ENCODE measurements at places on chromosomes 1 and 21. TPM values are rescaled to one million over a fixed set of nuclear protein-coding genes. Genes with fewer than 3 reads are reported as not detected.

DNA sequence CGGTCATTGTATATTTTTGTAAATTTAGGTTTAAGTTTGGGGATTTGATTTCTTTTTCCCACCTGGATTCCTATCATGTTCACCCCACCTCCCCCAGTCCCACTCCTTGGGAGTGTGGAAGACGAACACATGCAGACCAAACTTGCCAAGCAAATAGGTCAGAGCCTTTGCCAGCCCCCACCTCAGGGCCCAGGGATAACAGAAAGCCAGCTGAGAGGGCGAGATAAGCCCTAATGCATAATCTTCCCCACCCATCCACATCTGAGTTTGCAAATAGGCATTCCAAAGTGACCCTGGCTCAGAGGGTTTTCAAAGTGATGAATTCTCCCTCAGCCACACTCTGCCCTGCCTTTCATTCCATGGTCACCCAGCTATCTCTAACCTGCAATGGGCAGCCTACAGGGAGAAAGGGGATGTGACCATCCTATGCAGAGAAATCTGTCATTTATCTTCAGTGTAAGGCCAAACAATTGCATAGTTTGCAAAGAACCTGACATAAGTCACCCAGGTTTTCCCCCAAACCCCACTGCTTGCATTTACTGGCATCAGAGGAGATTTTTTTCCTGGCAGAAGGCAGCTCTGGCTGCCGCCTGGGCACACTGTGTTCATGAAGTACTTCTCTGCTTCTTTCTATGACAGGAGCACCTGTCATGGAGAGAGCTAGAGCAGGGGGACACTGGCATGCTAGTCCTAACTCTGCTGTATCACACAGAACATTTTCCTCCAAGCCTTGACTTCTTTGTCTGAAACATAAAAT is 69.0 kb upstream of the NFIA start:
- H3K27ac ChIP-seq, result no peak overlapping the region
- peaks cover 17% of the 10 kb centered on the region for H3K4me1 ChIP-seq
- H3K4me3 ChIP-seq, result no peak overlapping the region

GRCh38 chr1:192941722-192942411 is 117.3 kb downstream of the UCHL5 start:
- no peaks in the 10 kb centered on the region for H3K36me3 ChIP-seq
- DNase-seq, result no peak
- H3K4me3 ChIP-seq, result no peak overlapping the region
- no peaks in the 10 kb centered on the region for H3K27me3 ChIP-seq

DNA sequence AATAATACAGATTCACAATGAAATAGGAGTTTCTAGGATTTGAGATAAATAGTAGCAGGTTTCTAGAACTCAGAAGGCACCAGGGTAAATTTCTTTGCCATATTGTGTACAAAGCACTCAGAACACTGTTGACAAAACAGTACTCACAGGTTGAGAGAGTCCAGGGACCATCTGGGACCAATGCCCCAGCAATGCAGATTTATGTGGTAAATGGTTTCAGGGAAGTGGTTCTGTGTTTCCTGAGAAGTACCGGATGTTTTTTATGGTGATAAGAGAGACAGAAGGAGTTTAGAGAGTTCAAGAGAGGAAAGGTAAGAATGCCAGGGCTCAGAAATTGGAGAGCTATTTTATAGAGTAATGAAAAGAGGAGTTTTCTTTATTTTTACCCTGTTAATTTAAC is 29.6 kb upstream of the DIPK1A start:
- DNase-seq, result peak; percentile 19
- no peak overlapping the region for H3K4me3 ChIP-seq
- H3K36me3 ChIP-seq, result no peaks in the 10 kb centered on the region
- no peaks in the 10 kb centered on the region for H3K4me1 ChIP-seq
- H3K27me3 ChIP-seq, result no peaks in the 10 kb centered on the region

- no peaks in the 10 kb centered on the region for H3K27me3 ChIP-seq
- no peaks in the 10 kb centered on the region for H3K36me3 ChIP-seq
- no peak for DNase-seq
- peaks cover 19% of the 10 kb centered on the region for H3K4me1 ChIP-seq
- H3K4me3 ChIP-seq, result no peak overlapping the region
Measured at GRCh38 chr1:53375440-53375839, 47.6 kb upstream of the LRP8 start.

- no peak overlapping the region for H3K4me3 ChIP-seq
- no peaks in the 10 kb centered on the region for H3K4me1 ChIP-seq
- peaks cover 5% of the 10 kb centered on the region for H3K36me3 ChIP-seq
- H3K27ac ChIP-seq, result no peak overlapping the region
- no peak for DNase-seq
Measured at GRCh38 chr1:198829944-198830343, 191.1 kb downstream of the PTPRC start.

DNA sequence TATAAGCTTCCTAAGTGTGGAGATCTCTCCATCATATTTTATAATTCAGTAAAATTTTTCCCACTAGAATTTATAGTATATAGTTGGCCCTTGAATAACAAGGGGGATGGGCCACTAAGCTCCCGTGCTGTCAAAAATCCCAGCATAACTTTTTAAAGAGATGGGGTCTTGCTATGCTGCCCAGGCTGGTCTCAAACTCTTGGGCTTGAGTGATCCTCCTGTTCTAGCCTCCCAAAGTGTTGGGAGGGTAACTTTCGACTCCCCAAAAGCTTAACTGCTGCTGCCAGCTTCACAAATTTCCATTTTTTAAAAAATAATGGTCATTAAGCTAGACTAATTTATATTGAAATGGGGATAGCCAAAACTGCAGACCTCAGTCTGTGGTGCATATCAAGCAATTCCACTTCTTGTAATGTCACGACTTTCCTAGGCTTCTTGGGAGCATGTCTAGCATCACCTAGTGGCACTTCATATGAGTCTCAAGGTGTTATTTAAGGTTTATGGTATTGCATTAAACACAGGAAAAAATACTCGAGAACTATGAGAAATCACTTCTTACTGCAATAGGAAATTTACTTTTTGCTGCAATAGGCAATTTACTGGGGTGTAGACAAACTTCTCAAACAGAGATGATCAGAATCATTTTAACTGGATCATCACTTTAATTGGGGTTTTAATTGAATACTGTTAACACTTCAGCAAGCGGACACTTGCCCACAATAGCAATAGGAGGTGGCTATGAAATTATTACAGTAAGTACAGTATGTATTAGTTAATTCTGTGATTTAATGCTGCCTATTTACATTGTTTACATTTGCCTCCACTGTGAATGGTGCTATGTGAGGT is 19.3 kb upstream of the ACTA1 start:
- DNase-seq, result no peak
- H3K27ac ChIP-seq, result no peak overlapping the region
- H3K4me1 ChIP-seq, result no peaks in the 10 kb centered on the region
- H3K4me3 ChIP-seq, result no peak overlapping the region
- H3K36me3 ChIP-seq, result peaks cover 70% of the 10 kb centered on the region

- peaks cover 23% of the 10 kb centered on the region for H3K4me1 ChIP-seq
- peak overlapping the region; percentile 83 for H3K4me3 ChIP-seq
- DNase-seq, result peak; percentile 50
- no peak overlapping the region for H3K27ac ChIP-seq
Measured at GRCh38 chr1:112714313-112715263, 544 bp downstream of the PPM1J start.

DNA sequence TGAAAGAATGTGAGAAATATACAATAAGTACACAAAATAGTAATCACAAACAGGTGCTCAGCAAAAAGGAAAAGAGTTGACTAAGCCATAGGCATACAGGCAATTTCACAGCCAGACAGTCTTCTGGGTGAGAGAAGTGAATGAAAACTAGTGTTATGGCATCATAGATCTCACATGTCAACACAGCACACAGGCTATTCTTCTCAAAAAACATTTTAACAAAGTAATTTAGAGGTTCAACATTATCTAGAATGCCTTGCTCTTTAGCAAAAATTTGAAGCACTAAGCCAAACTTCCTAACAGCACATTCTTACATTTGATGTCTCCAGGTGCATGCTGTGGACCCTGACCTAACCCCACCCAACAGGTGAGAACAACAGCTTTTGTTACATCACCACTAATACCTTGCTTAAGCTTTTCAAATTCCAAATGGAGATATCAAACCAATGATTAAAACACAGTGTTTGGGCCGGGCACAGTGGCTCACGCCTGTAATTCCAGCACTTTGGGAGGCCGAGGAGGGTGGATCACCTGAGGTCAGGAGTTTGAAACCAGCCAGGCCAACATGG is 30.5 kb downstream of the OTUD7B start:
- no peak for DNase-seq
- peaks cover 7% of the 10 kb centered on the region for H3K36me3 ChIP-seq
- H3K4me1 ChIP-seq, result peaks cover 14% of the 10 kb centered on the region
- no peak overlapping the region for H3K4me3 ChIP-seq

- H3K4me1 ChIP-seq, result no peaks in the 10 kb centered on the region
- H3K27ac ChIP-seq, result no peak overlapping the region
- no peak overlapping the region for H3K4me3 ChIP-seq
- no peaks in the 10 kb centered on the region for H3K36me3 ChIP-seq
- DNase-seq, result no peak
- no peaks in the 10 kb centered on the region for H3K27me3 ChIP-seq
Measured at GRCh38 chr1:112011202-112011601, 21.7 kb upstream of the KCND3 start.

GRCh38 chr1:86154571-86155050 is 2.0 kb downstream of the COL24A1 start:
- peaks cover 13% of the 10 kb centered on the region for H3K4me1 ChIP-seq
- H3K27me3 ChIP-seq, result peaks cover 46% of the 10 kb centered on the region
- peak; percentile 50 for DNase-seq

DNA sequence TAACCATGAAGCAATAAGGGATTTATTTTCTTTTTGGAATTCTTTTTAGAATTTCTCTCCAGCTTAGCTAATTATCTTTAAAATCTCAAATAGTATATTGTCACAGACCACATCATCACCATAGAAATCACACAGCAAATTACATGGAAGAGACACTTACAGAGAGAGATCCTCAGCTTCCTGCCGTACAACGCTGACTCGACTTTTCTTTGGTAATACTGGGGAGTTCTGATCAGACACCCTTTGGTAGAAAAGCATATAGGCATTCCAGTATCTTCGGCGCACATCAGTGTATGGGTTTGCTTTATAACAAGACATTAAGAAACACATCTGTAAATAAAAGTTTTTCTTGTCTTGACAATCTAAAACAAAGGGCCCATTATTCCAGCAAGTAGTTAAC is 55.7 kb downstream of the PCSK9 start:
- no peak overlapping the region for H3K27ac ChIP-seq
- DNase-seq, result no peak
- H3K4me1 ChIP-seq, result no peaks in the 10 kb centered on the region
- no peak overlapping the region for H3K4me3 ChIP-seq
- H3K27me3 ChIP-seq, result no peaks in the 10 kb centered on the region

DNA sequence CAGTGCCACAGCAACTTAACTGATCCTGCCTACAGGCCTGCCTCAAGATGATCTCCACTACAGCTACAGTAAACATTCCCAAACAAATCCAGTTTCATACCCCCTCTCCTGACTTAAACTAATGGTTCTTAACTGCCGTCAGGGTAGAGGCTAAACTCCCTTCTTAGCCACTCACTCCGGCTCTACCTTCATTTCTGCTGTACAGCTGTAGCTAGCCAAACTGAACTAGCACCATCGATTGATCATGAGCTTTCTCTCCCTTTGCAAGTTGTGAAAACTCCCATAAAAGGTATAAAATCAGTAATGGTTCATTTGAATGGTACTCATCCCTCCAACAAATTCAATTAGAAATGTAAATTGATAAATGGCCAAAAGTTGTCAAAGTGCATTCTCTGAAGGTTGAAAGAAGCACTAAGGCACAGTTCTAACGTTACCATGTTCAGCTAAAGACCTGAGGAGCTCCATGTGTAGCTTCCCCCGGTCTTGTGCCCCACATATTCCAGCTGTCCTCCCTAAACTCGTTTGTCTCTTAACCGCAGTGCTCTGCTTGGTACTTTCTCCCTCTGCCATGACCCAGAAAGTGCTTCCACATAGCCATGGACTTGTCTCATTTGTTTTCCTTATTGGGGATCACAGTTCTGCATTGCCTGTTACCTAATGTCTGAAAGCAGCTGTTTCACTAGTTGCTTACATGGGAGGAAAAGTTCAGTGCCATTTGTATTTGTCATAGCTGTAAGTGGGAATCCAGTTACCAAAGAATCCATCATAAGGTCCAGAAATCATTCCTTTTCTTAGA is 49.8 kb downstream of the DHX9 start:
- peaks cover 59% of the 10 kb centered on the region for H3K36me3 ChIP-seq
- H3K27ac ChIP-seq, result no peak overlapping the region
- no peak for DNase-seq
- H3K27me3 ChIP-seq, result no peaks in the 10 kb centered on the region

DNA sequence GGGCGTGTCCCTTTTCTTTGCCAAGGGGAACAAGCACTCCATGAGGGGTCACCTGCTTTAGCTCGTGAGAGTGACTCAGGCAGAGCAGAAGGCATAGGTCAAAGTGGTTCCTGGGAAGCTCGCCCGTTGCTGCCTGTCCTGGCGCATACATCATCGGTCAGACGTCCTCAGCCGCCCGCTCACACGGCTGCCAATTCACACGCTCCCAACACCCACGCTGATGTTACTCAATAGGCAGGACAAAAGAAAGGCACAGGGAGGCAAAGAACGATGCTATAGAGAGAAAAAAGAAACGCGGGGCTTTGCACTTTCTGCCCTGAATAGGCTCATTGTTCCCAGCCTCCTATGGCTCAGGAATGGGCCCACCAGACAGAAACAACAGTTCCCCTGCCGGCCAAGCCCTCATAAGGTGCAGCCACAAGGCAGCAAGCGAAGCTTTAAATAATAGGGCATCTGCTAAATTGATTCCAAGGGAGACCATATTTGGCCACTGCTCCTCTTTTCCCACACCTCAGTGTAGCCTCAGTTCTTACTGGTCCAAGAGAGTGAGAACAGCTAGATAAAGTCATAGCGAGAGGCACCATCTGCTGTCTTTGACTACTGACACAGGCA is 38.7 kb downstream of the VTCN1 start:
- no peaks in the 10 kb centered on the region for H3K27me3 ChIP-seq
- no peak overlapping the region for H3K4me3 ChIP-seq
- no peak overlapping the region for H3K27ac ChIP-seq
- H3K4me1 ChIP-seq, result no peaks in the 10 kb centered on the region
- DNase-seq, result no peak
- no peaks in the 10 kb centered on the region for H3K36me3 ChIP-seq

DNA sequence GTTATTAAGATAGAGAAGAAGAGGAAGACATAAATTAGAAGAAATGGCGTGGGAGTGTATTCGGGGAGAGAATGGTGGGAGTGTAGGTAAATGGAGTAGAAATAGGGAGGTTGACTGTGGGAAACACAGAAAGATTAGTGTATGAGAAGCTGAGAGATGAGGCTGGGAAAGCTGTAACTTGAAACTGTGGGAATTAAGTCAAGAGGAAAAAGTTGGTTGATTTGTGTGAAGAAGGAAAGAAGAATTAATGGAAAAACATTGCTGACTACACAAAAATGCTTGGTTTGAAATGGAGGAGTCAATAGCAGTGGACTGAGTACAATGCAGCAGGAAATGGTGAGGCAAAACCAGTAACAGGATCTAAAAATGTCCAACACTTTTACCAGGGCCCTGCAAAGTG is 448.3 kb downstream of the PTPRC start:
- no peak overlapping the region for H3K27ac ChIP-seq
- no peak overlapping the region for H3K4me3 ChIP-seq
- no peaks in the 10 kb centered on the region for H3K36me3 ChIP-seq
- peaks cover 11% of the 10 kb centered on the region for H3K4me1 ChIP-seq

KCNK1 gene
- 10.1 TPM for polyA plus RNA-seq

SLC25A34 gene
- polyA plus RNA-seq, result 1.2 TPM

S100A16 gene
- 521 TPM for polyA plus RNA-seq

MFAP2 gene
- polyA plus RNA-seq, result 132 TPM

SELENOF gene
- 155 TPM for polyA plus RNA-seq

Measured in SK-N-SH (cell line).